WERI-Rb-1 (cell line): ENCODE measurements at places on chromosomes 13 and 19.

GRCh38 chr13:112574416-112574815 is 13.5 kb downstream of the TUBGCP3 start:
- DNase-seq: no peak

DNA sequence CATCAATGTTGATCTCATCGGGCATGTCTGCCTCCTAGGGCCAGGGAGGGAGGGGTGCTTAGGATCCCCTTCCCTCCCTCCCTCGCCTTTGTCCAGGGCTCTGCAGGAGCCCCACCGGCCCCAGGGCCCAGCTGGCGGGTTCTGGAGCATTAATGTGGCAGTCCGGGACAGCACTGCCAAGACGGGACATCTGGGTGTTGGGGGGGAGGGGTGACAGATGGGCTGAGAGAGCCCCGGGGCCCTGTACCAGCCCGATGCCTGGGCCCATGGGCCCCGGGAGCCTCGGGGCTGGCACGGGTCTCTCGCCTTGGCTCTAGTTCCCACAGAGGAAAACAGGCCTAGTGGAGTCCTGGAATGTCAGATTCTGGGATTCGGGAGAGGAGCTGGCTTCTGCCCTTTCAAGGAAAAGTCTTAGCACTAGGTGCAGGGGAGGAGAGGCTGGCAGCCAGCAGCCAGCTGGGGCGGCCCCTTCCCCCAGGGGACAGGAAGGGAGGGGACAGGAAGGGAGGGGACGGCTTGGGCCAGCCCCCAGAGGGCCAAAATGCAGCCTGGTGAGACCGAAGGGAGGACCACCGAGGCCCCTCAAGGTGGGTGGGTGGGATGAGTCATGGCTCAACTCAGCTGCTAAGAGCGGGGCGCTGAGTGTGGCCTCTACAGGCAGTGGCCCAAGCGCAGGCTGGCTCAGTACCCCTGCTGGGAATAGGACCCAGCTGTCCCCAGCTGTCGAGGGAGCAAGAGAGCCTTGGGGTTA is 3.1 kb downstream of the PPP1R14A start:
- peak; percentile 97 for DNase-seq

- DNase-seq: peak; percentile 39
Measured at GRCh38 chr19:47447470-47448359, 24.0 kb downstream of the SLC8A2 start.

- DNase-seq: no peak
Measured at GRCh38 chr13:109480011-109480955, 306.1 kb downstream of the IRS2 start.

- no peak for DNase-seq
Measured at GRCh38 chr19:55345101-55345817, 5.6 kb downstream of the KMT5C start.
